CD4-positive, alpha-beta T cell treated with Interleukin-4 for 4 hours (primary cell): ENCODE measurements at places on chromosomes 6 and 20.

GRCh38 chr6:90154755-90155470, 141.7 kb downstream of the BACH2 start:
- no peak for DNase-seq

DNA sequence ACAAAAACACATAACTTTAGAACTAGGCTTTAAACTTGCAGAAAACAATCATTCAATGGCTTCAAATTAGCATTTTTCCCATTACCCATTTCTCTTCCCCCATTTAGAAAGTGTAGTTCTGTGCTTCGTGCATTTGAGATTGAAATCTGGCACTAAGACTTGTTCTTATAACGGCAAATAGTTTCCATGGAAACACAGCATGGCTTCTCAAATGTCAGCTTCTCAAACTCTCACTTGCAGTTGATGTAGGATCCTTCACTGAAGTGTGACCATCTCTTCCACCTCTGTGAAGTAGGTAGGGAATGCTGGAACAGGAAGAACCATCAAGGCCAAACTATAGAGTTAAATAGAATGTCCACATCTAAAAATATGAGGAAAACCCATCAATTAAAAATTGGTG, 52.2 kb downstream of the MANEA start:
- DNase-seq = no peak

DNA sequence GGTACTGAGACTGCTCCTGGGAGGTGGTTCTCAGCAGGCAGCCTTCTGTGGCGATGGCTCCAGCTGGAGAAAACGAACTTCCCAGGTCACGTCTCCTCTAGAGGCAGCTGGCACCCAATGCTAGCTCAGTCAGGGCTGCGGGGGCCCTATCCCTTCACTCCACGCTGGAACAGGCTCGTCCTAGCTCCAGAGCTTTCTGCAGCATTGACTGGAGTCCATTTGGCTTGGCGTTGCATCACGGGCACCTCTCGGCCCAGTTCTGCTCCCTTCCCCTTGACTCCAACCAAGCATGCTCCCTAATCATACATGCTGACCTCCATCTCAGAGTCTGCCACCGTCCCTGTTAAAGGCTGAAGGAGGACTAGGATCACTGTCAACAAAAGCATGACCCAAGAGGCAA, 5.9 kb upstream of the IRF4 start:
- no peak for DNase-seq

GRCh38 chr6:120219339-120219738, 869.8 kb upstream of the MAN1A1 start:
- DNase-seq = no peak

DNA sequence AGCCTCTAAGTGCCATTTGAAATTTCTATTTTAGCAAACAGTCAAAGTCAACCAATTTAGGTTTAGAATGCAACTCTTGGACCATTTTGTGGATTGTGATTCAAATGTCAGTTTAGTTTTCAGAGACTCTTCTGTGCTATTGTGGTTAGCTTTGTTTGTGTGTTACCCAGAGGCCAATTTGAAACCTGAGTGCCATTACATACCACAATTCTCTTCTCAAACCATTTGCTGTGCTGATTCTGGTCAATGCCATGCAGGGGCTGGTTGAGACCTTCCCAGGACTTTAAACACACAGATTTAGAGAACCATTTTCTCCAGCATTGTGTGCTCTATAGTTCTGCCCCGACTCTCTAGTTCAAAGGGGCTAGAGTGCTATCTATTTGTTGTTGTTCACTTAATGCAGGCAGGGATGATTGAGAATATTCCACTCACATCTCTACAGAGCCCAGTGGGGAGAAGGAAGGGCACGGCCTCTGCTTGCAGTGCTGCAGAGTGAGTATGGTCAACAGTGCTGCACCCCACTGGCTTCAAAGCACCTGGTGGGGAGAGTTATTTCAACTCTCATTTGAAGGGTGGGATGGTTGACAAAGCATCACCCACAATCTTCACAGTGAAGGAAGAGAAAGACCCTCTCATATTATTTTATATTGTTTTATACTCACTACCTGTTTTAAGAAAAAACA, 738.2 kb downstream of the COL12A1 start:
- DNase-seq = no peak

DNA sequence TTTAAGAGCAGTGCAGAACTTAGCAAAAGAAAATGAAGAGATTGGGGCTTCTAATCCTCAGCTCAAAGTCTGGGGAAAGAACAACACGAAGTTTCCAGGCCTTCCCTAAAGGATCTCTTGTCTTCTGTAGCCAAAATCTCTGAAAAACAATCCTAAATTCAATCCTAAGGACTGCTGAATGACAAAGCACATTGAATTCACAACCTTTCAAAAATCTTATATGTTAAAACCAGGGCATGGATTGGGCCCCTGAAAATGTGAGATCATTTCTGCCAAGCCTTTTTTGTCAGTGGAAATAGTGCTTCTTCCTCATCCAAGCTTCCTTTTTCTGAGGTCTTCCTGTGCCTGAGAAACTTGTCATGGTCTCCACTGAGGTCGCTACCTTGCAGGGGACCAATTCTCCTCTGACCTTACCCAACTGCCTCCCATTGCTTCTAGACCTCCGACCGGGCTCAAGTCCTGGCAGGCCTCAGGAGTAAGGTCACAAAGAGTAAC, 126.2 kb upstream of the ARID1B start:
- no peak for DNase-seq

- no peak for DNase-seq
Observed at GRCh38 chr6:6386010-6386409, 65.5 kb upstream of the F13A1 start.

GRCh38 chr6:3347826-3348225, 89.1 kb downstream of the PSMG4 start:
- DNase-seq = no peak

GRCh38 chr20:63664143-63664851, 6.2 kb downstream of the RTEL1 start:
- DNase-seq = no peak

DNA sequence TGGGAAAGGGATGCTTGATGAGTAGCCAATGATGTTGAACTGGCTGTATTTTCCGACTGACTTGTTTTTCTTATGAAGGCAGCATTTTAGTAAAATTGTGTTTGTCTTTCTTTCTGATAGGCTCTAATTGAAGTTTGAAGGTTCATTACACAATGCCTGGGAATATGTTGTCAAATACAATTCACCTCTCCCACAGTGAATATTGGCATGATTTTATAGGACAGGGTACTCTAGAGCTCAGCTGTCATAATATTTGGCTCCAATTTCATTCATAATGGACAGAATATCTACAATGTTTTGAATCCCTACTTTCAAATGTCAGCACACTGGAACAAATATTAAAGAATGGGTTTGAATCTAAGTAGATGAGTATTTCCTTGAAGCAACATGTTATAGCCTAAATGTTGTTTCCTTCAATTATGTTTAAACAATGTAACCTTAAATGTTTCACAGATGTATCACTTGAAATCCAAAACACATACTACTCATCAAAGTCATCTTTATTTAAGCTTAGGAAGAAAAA, 81.4 kb downstream of the LAMA2 start:
- DNase-seq = no peak

- DNase-seq = no peak
Observed at GRCh38 chr6:113888956-113889630, 31.9 kb downstream of the MARCKS start.

GRCh38 chr20:34922654-34923381, 32.8 kb downstream of the GSS start:
- DNase-seq = no peak

- DNase-seq = no peak
Observed at GRCh38 chr6:33423777-33424176, 3.9 kb downstream of the SYNGAP1 start.

- no peak for DNase-seq
Observed at GRCh38 chr20:59750209-59750840, 146.0 kb downstream of the PHACTR3 start.

DNA sequence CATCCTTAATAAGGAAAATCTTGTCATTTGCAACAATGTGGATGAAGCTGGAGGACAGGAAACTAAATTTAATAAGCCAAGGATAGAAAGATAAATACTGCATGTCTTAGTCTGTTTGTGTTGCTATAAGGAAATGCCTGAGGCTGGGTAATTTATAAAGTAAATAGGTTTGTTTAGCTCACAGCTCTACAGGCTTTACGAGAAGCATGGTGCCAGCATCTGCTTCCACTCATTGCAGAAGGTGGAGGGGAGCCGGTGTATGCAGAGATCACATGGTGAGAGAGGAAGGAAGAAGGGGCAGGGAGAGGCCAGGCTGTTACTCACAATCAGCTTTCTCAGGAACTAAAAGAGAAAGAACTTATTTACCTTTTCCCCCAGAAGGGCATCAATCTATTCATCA, 118.9 kb upstream of the SMLR1 start:
- DNase-seq = peak; percentile 28

- DNase-seq = no peak
Observed at GRCh38 chr20:24163506-24163905, 174.9 kb upstream of the GGTLC1 start.

DNA sequence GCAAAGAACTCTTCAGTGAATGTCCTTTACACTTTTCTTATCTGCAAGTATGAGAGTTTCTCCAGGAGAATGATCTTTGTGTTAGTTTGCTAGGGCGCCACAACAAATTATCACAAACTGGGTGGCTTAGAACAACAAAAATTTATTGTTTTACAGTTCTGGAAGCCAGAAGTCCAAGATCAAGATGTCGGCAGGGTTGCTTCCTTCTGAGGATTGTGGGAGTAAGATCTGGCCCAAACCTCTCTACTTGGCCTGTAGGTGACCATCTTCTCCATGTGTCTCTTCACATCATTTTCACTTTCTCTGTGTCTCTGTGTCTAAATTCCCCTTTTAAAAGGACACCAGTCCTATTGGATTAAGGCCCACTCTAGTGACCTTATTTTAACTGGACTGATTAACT, 103.0 kb downstream of the ADTRP start:
- DNase-seq = no peak

DNA sequence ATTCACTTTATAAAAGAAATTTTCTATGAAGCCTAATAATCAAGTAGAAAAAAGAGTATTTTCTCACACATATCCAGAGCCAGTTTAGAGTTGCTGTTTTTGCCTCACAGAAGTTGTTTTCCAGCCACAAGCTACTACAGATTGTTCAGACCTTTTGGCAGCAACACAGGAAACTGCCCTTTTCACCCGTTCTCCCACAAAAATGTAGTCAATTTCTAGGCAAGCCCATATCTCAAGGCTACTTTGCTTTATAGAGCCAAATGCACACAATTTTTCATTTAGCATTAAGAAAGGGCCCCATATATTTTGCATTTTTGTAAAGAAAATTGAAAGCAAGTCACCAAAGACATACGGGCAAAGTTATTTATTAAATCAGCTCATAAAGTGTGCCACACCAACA, 49.5 kb downstream of the EPB41L2 start:
- DNase-seq = no peak

DNA sequence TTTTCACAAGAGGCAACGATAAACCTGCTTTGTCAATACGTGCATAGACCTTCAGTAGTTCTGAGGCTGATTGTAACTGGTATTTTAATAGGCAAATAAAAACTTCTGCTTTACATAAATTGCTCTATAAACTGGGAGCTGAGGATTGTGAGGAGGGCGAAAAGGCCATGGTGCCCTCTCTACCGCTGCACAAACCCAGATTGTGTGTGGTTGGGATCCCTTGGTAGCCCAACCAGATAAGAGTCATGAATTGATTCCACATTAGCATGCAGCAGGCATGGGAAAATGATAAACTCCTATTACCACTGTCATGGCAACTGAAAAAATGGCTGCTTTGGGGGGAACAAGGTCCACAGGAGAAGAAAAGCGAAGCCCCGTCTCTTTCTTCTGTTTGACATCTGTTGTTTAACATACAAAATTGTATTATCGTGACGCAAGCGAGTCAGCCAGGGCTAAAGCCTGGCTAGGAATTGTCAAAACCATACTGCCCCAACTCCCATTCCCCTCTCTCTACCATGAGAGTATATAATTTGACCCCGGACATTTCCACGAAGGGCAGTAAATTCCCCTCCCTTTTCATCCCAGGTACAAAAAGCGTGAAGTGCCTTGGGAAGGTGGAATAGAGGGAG, 157.8 kb upstream of the SALL4 start:
- no peak for DNase-seq

DNA sequence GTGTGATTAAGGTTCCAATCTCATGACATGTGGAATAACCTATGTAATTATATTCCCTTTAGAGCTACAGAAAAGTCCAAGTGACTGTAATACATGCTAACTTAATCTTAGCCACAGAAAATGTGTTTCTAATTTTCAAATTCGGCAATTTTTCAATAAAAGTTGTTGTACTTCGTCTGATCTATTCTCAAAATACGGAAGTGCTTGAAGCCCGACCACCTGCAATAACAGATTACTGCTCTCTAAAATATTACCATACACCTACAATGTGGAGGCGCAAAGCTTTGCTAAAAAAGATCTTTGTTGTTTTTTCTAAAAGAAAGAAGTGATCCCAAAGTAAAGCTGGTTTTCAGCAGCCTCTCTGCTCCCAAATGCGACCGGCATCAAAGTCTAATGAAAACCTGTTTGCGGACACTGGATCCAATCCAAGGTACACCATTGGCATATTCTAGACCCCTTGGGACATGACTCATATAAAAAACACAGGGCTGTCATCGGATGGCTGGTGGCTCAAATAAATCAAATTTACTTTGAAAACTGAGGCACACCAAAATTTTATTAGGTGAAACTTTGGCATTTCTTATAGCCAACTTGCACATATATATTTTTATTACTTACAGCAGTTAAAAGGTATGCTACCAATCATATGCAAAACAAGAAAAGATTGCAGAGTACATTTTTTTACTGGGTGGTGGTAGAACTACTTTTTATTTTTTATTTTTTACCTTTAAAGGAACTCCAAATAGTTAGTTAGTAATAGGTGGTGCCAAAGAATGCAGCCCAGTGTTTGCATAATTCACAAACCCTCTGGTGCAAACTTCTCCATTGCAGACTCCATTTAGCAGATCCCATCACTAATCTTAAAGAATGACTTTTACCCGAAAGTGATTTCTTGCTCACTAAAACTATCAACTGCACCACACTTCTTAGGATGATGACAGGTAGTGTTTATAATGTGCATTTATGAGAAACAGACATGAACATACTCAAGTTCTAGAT, 118.7 kb upstream of the TBX18 start:
- no peak for DNase-seq

DNA sequence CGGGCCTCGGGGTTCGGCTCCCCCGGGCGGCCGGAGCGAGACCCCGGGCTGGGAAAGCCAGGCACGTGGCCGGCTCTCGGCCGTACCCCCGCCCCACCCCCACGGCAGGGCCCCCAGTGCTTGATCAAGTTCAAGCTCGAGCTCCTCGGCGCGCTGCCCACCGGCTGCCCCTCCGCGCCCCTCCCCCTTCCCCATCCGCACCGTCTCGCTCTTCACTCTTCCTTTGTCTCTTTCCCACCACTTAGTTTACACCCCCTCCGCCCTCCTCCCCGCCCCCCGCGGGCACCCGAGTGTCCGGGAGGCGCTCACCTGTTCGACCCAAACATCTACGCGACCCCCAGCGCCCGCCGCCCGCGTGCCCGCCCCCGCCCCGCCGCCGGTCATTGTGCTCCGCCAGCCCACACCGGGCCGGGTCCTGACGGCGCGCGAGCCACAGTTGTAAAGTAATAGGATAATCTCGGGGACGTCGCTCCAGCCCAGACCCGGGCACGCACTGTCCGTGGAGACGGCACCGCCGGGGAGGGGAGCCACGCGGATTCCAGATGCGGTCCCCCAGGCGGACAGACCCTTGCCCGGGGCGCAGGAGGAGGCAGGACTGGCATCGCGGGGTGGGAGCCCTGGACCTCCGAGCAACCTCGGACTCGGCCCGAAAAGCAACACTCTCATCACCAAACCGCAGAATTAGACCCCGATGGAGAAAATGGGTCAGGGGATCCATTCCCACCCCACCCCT, 100.7 kb downstream of the NOL4L start:
- DNase-seq = no peak
